Fibroblast of skin of abdomen (primary cell): ENCODE measurements at places on chromosomes 7 and 10.

- no peak for DNase-seq
Observed at GRCh38 chr7:77335581-77335980, 80.6 kb downstream of the GSAP start.

GRCh38 chr10:8473205-8473604 is 418.7 kb downstream of the GATA3 start:
- peak; percentile 22 for DNase-seq

DNA sequence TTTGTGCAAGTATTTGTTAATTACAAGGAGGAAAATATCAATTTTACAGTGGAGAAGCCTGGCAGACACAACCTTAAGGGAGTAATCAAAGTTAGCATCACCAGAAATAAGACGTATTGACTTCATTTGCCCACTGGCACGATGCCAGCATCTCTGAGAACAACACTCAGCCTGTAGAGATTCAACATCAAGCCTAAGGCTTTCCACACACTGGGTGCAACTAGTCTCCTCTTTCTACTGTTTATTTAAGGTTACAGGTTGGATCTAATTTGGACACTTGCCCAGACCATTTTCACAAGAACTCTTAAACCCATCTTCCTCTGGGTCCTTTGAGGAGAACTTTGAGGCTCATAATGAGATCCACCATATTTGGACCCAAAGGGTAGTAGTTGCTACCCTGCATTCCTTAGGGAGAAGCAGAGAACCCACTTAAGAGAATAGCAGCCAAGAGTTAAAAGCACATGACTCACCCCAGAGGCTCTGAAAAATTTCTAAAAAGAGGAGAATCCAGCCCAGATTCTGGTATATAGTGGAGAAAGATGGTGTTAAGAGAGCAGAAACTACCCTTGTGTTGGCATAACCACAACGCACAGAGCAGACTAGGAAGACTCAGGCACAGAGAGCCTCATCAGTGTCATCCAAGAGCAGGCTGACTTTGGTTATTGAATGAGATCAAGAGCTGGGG is 97.3 kb downstream of the CCDC71L start:
- peak; percentile 32 for DNase-seq

GRCh38 chr10:1126461-1126860 is 70.3 kb downstream of the WDR37 start:
- no peak for DNase-seq

GRCh38 chr7:24478137-24478655 is 95.1 kb upstream of the PALS2 start:
- no peak for DNase-seq

DNA sequence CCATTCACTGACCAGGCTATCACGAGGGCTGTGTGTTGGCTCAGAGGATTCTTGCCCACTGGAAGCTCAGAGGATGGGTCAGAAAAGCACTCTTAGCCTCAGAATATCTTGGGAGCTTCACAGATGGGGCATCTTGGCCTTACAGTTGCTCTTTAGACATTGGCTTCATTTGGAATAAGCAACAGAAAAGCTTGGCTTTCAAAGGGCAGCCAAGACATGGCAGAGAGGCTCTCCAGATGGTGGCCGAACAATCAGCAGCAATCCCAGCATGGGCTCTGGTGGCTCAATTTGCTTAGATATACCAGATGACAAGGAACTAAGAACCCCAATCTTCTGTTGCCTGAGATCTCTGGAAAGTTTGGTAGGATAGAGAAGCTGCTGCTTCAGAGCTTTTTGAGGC is 446.2 kb downstream of the ADRA2A start:
- DNase-seq = no peak
